ENCODE measurements at places on chromosomes 5 and 9.
A peak's percentile ranks its signal among the peaks of the same experiment; 100 is the strongest.

DNA sequence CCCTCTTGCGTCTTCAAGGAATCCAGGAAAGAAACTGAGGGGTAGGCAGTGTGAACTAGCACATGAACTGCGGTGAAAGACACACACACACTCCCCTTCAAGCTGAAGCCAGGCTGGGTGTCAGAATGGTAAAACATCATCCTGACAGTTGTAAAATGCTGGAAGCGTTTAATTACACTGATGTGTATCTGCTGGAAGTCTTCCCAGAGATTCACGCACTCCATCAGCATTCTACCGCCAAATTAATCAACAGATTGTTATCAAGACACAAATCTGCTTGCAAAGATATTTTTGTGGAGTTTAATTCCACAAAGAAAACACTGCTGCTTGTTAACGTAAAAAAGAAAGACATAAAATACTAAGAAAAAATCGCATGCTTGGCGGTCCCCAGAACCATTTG is 241.0 kb upstream of the NFIL3 start:
- no peak for DNase-seq

DNA sequence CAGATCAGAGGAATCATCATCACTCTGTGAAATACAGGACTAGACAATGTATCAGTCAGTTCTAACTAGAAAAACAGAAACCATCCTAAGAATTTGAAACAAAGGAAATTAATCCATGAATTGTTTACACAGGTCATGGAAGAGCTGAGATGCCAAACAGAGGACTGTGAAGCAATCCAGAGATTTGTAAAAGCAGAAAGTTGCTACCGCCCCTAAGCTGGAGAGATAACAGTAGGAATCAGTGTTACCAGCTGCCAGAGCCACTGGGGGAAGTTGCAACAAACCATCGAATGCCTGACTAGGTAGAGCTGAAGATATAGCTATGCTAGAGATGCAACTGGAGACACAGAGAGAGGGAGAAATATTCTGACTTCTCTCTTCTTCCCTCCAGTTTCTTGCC is 10.4 kb upstream of the MIER3 start:
- DNase-seq = no peak

GRCh38 chr9:136542241-136543040 is 3.4 kb downstream of the NOTCH1 start:
- no peak for DNase-seq

DNA sequence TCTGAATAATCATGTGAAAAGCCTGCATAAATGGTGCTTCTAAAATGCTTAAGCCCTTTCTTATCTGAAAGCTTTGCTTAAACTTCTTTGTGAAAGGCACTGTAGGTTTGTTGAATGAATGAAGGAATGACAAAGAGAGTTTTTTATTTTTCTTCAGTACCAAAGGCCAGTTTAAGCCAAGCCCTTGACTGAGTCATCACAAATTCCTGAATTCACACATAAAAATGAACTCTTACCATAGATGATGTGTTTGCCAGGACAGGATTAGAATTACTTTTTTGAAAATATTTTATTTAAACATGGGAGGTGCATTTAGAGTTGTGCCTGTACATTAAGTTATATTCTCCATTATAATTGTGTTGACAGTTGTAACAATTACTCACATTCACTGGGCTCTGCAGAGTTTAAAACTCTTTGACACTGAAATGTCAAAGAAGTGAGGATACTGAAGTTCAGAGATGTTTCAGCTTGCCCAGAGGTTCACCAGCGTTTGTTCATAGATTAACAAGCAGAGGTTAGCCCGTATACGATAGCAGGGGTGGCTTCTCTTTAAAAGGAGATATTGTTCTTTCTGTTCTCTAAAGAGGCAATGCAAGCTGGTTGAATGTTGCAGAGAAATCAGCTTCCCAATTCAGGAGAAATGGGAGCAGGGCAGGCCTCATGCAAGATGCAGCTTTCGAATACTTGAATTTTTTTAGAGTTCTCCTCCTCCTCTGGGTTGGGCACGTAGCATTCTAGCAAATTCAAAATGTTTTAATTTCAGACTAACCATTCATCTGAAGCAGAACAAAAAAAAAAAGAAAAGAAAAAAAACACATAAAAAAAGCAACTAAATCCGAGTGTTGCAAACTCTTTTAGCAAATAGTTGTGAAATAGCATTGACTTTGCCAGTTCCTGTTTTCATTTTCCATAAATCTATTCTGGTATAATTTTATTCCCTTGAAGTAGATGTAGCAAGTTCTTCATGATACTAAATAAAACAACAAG is 358.7 kb upstream of the KLF4 start:
- DNase-seq = no peak

DNA sequence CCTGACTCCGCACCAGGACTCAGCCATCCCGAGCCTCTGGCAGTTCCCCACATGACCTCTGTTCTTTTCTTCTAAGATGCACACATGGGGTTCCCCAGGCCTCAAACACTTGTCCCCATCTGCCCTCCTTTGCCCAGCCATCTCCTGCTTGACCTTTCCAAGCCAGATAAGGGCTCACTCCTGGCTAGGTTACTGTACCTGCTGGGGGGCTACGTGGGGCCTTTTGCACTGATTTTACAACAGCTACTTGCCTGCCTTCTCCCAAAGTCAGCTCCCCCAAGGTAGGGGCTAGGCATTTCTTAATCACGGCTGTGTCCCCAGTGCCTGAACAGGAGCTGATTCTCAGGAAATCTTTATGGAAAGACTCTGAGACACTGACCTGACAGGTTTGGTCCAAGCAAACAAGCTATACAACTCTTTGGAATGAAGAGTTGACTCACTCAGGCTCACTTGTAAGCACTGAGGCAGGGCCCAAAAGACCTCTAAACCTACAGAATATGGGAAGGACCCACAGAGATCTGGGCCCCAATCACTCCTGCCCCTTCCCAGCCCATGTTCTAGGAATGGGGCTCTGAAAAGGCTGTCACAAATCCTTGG is 2.5 kb downstream of the MACROH2A1 start:
- DNase-seq = no peak

GRCh38 chr5:151183456-151184245 is 26.1 kb upstream of the ANXA6 start:
- no peak for DNase-seq

GRCh38 chr5:146640285-146640896 is 124.4 kb upstream of the GPR151 start:
- DNase-seq = no peak

- no peak for DNase-seq
These were observed 27.0 kb downstream of the MRPL36 start for GRCh38 chr5:1772634-1773033.

DNA sequence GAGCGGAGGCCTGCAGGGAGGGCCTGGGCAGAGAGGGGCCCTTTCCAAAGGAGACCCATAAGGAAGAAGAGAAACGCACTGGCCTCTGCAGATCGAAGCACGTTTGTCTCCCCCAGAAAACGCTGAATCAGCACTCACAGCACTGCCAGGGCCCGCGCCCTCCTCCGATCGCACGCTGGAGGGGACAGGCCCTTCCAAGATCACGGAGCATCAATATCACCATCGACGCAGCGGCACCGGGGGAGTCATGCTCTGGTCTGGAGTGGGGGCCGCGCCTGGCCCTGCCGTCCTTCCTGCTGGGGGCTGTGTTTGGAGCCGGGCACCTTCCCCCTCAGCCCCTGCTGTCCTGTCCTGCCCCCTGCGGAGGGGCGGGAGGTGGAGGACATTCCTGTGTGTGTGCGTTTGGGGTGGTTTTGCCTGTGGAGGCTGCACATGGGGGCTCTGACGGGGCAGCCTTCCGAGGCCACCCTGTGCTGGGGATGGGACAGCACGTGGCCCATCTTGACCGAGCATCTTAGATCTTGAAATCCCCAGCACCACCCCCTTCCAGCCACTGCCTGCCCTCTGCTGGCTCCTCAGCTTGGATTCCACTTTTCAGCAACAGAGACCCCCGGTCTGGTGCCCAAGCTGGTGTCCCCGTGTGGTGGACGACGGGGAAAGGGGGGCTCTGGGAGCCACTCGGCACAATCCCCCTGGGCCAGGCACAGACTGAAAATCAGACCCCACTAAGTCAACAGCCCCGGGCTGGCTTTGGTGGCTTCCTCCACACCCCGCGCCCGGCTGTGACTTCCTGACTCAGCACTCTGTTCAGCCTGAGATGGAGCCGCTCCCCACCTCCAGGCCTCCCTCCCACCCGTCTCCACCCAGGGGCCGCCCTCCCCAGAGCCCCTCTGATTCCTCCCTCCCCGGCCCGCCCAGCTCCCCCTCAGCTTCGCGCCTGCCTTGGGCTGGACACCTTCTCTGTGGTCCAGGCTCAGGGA is 8.3 kb downstream of the TMEM250 start:
- peak; percentile 54 for DNase-seq

- DNase-seq = no peak
These were observed 161.8 kb upstream of the CLINT1 start for GRCh38 chr5:158020555-158021418.

GRCh38 chr5:35887321-35888100 is 30.8 kb downstream of the IL7R start:
- DNase-seq = no peak

GRCh38 chr5:89755024-89755423 is 654.5 kb downstream of the CETN3 start:
- DNase-seq = no peak

GRCh38 chr9:124693403-124693802 is 77.7 kb downstream of the NR6A1 start:
- no peak for DNase-seq

GRCh38 chr5:19988457-19988856 is 457 bp upstream of the CDH18 start:
- DNase-seq = no peak

DNA sequence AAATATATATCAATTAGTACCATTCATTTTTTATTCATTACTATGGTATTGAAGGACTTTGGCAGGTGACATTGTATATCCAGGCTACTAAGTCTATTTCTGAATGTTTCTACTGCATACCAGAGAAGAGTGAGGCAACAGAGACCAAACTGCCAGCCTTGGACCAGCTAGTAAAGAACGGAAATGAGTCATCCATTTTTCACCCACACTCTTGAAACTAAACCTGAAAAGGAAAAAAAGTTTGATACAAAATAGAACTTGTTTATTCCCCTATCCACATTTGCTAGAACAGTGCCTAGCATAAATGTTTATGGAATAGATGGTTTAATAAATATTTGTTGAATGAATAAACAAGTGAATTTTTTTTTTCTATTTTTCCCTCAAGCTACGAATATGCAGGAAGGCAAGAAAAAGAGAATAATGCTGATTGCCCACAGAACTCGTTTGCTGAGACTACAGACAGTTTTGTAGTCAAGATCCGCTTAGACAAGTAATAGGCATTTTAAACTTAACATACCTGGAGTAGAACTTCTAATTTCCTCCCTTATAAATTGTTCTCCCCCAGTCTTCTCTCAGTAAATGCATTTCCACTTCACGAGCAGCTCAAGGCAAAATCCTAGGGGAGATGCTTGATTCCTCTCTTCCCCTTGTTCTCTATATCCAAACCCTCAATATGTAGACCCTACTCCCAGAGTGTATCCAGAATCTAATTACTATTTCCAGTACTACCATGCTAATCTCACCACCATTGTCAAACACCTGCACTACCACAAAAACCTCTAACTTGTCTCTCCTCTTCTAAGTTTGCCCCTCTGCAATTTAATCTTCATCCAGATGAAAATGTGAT is 146.2 kb upstream of the RASA1 start:
- DNase-seq = peak; percentile 46

DNA sequence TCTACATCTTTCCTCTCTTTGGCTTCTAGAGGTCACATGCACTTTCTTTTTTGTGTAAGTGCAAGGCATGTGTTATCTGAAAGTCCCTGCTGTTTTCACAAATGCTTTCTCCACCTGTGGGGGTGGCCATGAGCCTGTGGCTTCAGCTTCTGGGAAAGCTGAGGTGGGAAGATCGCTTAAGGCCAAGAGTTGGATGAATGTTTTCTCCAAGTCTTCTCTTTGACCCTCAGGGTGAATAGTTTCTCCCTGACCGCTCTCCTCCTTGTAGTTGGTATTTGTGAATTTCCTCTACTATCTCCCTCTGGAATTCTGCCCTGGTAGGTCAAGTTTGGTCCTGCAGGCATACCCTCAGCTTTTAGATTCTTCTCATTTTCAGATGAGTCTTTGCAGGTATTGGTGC is 74.2 kb downstream of the UGCG start:
- no peak for DNase-seq

GRCh38 chr9:15576350-15577050 is 23.7 kb downstream of the CCDC171 start:
- DNase-seq = no peak

DNA sequence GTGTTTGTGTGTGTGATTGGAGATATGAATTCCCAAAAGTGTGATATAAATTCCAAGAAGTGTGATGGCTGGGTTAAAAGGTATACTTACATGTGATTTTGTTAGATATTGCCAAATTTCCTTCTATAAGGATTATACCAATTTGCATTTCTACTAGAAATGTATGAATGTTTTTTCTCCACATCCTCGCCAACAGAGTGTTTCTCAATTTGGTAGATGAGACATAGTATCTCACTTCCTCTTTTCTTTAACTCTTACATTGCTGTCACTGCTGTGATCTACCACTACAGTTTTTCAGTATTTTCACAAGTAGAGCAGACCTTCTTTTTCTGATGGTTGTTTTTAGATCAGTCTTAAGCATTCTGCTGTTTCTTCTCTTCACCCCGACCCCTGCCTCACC is 111.3 kb downstream of the FER start:
- DNase-seq = no peak

- DNase-seq = no peak
These were observed 2249.2 kb upstream of the C9orf72 start for GRCh38 chr9:29822458-29822857.

DNA sequence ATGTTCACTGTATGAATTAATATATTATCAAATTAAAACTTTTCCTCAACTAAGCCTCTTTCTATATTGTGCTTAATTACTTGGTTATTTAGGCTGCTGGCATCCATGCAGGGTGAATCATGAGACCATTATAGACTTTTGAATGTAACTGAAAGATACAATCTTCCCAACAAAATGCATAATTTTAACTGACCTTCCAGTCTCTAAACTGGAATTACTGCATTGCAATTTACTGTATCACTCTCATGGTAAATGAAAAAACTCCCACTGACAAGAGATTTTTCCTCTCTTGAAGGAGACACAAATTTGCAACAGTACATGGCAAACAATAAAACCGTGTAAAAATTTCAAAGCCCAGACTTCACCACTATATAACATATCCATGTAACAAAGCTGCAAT is 349.5 kb downstream of the DRD1 start:
- DNase-seq = no peak

- DNase-seq = peak; percentile 41
These were observed 5.1 kb downstream of the GLRX start for GRCh38 chr5:95817430-95817829.

All from stimulated activated CD4-positive, alpha-beta T cell treated with anti-CD3 and anti-CD28 coated beads, Interleukin-4, amount 100 ng/mL, for 24 hours (primary cell).